AG09319 (cell line): ENCODE measurements at places on chromosomes 1 and 21.

DNA sequence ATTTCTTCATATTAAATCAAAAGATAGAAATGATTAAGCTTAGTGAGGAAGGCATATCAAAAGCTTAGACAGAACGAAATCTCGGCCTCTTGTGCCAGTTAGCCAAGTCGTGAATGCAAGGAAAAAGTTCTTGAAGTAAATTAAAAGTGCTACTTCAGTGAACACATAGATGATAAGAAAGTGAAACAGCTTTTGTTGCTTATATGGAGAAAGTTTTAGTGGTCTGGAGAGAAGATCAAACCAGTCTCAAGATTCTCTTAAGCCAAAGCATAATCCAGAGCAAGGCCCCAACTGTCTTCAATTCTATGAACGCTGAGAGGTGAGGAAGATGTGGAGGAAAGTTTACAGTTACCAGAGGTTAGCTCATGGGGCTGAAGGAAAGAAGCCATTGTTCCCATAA is 88.4 kb downstream of the ADGRL2 start:
- DNase-seq: no peak

DNA sequence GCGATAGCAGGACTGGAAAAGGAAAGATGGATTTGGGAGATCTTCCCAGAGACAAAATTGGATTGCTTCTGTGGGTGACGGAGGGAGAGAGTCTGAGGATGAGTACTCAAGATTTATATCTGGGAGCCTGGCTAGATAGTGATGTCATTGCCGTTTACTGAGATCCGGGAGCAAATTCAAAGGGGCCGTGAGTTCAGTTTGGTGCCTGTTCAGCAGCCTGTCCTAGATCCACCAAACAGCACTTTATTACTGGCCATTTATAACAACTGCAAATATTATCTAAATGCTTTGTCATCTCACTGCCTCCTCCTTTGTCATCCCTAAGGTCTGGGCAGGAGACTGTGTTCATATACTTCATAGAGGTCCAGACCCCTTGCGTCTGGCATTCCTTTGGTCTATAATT is 29.2 kb downstream of the MAPKAPK2 start:
- DNase-seq: no peak

DNA sequence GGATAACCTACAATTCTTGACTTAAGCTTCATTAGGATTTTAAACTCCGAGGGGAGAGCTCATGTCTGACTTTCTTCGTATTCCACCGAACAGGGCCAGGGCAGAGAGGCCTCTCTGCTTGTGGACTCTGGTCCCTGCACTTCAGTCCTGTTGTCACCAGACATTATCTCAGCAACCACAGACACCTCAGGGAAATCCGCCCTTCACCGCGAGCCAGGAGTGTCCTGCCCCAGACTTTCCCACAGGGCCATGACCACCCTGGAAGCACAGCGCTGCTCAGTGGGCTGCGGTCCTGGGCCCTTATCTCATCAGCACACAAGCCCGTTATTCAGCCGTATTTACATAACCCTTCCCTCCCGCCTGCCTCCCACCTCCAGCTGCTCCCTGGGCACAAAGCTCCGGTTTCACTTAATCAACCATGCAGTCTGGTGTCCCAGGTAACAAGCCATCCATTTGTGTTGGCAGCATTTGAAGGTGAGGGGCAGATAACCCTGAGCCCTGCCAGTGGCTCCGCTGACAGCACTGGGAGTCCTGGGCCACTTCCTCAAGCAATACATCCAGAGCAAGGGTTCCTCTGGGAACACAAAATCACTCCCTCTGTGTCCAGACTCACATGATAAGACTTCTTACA is 122.8 kb upstream of the RAB4A start:
- DNase-seq: no peak

DNA sequence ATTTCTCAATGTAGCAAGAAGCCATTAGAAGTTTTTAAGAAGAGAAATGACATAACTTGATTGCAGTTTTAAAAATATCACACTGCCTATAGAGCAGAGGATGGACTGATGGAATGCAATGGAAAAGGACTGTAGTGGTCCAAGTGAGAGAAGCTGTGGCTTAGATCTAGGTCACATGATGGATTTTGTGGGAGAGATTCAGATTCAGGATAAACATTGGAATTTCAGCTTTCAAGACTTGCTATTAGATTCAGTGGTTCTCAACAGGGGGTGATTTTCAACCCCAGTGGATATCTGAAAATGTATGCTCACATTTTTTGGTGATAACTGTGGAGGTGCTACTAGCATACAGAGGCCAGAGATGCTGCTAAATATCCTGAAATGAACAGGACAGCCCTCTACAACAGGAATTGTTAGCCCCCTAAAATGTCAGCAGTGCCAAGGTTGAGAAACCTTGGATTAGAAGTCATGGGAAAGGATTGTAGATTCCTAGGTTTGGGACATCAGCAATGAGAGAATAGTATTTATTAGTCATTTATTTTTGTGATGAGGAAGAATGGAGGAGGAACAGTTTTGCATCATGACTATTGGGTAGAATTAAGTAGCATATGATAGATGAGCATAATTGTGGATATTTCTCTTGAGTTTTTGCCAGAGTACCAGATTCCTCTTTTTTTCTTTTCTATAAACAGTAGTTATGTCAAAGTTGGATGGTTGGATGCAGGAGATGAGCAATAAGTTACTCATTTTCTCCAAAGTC is 30.1 kb upstream of the KCNK2 start:
- no peak for DNase-seq

GRCh38 chr1:230503726-230504125 is 77.6 kb upstream of the PGBD5 start:
- DNase-seq: no peak

DNA sequence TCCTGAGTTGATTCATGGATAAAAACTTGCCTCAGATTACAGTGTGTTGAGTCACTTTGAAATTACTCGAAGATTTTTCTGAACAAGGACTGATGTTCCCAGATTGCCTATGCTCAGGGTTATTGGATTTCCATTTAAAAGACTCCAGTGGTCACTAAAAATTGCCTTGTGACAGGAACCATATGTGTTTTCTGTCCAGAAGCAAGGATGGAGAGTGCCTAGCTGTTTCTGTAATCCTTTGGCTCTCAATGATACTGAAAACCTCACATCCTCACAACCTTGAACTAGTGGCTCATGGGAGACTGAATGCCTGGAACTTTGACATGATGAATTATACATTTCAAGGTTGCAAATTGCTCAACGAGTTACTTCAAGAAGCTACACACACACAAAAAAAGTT is 1271.8 kb downstream of the BRINP3 start:
- no peak for DNase-seq

GRCh38 chr21:41931041-41931451 is 22.8 kb downstream of the C2CD2 start:
- no peak for DNase-seq
